ENCODE measurements at places on chromosomes 1 and 21.

DNA sequence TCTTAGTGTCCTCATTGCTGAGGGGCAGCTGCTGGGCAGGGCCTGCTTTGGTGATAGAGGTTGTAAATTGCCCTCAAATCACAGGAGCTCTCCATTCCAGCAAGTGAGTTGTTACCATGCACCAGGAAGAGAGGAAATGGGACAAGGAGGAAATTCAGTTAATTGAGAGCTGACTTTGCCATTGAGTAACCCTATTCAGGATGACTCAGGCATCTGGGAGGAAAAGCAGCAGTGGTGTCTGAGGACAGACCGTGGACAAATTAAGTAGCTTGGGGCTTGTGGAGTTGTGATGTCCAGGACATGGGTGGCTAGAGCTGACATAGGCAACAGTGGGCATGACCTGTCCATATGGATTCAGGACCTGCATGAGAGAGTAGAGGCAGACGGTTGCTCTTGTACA is 5.9 kb downstream of the ARHGEF10L start:
- DNase-seq: peak; percentile 52

GRCh38 chr1:81121306-81121705 is 679.4 kb upstream of the ADGRL2 start:
- no peak for DNase-seq

DNA sequence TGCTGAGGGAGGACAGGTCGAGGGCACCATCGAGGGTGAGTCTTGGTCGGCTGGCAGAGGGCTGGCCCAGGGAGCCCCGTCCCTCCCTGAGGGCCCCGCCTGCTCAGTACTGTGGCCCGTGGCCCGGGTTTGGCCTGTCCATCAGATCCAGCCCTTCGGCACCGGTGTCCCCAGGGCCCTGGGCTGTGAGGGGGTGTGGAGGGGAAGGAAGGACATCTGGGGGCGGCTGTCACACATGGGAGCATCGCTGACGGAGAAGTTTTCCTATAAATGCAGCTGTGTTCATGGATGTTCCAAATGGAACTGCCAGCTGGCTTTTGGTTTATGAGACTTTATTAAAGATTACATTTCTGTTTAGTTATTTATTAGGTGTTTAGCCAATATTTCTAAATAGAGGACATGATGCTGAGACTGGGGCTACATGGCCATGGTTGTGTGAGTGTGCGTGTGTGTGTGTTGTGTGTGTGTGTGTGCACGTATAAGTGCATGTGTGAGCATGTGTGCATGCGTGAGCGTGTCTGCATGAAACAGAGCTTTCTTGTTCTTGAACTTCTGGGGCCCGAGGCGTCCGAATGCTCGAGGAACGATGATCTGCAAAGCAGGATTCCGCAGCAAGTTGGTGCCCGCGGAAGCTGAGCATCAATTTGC is 54.3 kb downstream of the SLX9 start:
- no peak for DNase-seq

- DNase-seq: no peak
Measured at GRCh38 chr21:14706712-14707510, 160.8 kb upstream of the SAMSN1 start.

DNA sequence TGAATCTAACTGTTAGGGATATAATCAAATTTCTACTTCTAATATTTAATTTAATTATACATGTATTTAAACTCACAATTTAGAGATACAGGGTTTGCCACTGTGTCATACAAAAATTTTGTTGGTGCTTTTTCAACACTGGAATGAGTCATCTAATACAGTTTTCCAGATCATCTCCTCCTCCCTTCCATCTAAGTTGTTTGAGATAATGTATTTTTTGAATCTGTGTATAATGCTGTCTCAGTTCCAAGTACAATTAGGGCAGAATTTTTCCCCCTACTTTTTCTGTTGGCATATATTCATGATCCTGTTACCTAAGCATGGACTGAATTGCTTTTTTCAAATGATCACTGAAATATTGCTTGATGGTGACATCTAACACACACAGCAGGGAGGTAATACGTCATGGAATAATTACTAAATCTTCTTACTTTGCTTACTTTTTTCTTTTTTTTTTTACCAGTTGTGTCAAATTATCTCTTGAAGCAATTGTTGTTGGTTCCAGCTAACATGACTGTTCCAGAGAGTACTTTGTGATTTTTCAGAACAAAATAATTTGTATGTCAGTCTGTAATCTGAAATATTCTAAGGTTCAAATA is 146.0 kb downstream of the MAGI3 start:
- peak; percentile 60 for DNase-seq

DNA sequence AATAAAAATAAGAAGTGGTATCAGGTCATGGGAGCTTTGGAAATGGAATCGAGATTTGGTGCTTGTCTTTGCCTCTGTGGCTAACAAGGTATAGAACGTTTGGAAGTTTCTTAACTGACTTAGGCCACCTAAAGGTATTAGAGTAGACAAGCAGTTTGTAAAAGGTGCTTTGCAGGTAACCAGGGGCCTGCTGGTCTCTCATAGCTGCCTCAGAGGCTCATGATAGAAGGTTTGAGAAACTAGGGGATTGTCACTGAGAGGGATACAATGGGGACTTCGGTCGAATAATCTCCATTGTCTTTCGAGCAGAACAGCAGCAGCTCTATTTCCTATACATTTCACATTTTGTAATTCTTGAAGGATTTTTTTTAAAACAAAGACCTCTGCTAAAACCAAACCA is 37.6 kb downstream of the C21orf91 start:
- DNase-seq: no peak

GRCh38 chr1:17075470-17076255 is 21.8 kb upstream of the SDHB start:
- peak; percentile 6 for DNase-seq

DNA sequence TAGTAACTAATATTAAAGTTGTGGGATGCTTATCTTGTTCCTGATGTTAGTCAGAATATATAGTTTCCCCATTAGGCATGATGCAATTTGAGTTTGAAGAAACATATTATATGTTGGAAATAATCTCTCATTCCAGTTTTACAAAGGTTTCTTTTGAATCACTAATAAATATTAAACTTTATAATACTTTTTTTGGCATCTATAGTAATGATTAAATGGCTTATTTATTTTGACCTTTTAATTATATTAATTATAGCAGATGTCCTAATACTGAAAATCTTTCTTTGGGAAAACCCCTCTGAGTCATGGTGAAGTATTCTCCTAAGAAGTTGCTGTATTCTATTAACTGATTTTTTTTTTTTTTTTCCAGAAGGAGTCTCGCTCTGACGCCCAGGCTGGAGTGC is 28.5 kb upstream of the PTGS2 start:
- DNase-seq: no peak

DNA sequence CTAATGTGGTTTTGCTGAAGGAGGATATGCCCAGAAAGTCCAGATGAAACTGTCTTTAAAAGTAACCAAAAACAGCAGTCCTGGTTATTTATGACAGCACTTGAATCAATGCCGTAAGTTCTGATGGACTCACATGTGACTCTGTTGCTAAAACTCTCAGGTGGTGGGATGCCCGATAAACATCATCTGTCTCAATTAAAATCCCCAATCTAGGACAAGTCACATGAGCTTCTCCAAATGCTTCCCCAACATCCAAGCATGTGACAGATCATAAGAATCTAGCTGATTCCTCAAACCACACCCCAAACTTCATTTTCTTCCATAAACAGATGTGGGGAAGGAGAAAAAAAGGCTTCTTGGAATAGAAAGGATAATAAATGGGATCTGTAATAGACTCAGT is 786 bp upstream of the CTSK start:
- peak; percentile 30 for DNase-seq

- DNase-seq: peak; percentile 92
Measured at GRCh38 chr1:201170533-201171062, 16.3 kb upstream of the TMEM9 start.

DNA sequence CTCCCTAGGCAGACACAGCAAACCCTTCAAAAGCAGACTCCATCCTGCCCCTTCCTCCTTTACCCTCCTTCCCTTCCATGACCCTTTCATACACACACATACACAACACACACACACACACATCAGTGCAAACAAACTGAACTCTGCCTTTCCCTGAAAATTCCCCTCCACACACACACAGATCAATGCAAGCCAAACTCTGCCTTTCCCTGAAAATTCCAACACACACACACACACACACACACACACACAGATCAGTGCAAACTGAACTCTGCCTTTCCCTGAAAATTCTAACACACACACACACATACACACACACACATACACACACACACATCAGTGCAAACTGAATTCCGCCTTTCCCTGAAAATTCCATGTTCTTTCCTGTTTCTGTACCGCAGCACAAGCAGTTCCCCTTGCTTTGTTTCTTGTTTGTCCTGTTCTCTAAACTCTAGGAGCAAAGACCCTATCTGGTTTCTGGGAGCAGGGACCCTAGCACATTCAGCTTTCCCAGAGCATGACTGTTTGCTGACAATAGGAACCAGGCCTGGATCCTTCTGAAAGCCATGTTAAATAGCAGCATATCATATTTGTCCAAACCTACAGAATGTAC is 91.0 kb downstream of the PTPN14 start:
- no peak for DNase-seq

GRCh38 chr1:225963735-225964530 is 22.9 kb upstream of the LEFTY2 start:
- DNase-seq: no peak

GRCh38 chr1:203519053-203519840 is 25.3 kb downstream of the OPTC start:
- DNase-seq: no peak

DNA sequence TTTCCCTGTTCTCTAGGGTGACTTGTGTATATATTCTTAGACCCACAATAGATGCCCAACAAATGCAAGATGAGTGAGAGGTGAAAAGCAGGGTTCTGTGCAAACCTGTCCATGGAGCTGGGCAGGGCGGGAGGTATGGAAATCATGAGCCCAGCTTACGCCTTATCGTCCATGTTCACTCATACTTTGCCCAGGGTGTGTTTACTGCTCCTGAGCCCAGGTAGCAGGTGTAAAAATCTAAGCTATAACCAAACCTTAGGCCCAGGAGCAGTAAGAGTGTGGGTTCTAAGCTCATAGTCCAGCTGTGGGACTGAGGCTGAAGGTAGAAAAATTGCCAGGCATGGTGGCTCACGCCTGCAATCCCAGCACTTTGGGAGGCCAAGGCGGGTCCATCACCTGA is 48.1 kb downstream of the CACNA1E start:
- no peak for DNase-seq

DNA sequence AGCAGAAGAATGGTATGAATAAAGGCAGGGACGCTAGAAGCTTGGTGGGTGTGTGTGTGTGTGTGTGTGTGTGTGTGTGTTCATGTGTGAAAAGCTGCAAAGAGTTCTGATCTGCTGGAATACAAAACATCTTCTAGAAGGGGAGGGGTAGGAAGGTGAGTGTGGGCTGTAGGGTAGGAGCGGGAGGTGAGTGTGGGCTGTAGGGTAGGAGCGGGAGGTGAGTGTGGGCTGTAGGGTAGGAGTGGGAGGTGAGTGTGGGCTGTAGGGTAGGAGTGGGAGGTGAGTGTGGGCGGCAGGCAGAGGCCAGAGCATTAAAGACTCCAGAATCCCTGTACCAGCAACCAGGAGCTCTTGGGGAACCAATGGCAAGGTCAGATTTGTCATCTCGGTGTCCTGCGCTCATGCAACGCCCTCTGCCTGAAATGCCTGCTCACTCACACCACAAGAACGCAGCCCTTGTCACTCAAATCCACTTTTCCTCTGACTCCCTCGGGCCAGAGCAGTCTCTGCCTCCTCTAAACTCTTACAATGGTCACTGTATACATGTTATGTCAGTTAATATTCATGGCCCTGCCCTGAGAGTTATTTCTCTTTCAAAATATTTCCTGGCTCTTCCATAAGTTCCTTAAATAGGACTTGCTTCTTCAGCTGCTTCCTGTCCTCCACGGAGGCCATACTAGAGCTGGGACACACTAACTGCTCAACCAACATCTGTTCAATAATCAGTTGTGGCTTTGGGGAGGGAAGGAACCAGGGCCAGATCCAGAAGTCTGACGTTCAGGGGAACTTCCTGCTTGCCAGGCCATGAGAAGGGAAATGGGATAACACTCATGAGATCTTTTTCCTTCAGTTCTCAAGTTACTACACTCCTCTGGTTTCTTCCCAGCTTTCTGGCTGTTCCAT is 53.6 kb upstream of the ZNF644 start:
- no peak for DNase-seq

- DNase-seq: no peak
Measured at GRCh38 chr1:230295367-230295766, 130.8 kb downstream of the PGBD5 start.

- peak; percentile 3 for DNase-seq
Measured at GRCh38 chr1:163205513-163205912, 2.8 kb upstream of the RGS5 start.

DNA sequence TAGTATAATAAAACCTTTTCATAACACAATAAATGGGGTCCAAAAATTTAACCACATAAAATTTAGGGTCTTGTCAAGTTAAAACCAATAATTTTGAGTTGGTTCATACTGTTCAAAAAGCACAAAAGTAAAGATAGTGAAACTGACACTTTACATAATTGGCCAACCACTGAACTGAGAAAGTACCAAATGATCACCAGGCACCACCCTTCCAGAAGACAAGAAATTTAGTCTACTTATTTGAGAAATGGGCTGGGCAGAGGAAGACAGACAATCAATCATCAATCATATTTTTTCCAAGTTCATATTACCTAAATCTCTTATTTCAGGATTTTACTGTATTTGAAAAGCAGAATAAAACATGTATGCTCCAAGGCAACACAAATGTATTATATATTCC is 6.5 kb upstream of the GOLPH3L start:
- no peak for DNase-seq

- DNase-seq: no peak
Measured at GRCh38 chr1:8352886-8353785, 35.2 kb downstream of the SLC45A1 start.

DNA sequence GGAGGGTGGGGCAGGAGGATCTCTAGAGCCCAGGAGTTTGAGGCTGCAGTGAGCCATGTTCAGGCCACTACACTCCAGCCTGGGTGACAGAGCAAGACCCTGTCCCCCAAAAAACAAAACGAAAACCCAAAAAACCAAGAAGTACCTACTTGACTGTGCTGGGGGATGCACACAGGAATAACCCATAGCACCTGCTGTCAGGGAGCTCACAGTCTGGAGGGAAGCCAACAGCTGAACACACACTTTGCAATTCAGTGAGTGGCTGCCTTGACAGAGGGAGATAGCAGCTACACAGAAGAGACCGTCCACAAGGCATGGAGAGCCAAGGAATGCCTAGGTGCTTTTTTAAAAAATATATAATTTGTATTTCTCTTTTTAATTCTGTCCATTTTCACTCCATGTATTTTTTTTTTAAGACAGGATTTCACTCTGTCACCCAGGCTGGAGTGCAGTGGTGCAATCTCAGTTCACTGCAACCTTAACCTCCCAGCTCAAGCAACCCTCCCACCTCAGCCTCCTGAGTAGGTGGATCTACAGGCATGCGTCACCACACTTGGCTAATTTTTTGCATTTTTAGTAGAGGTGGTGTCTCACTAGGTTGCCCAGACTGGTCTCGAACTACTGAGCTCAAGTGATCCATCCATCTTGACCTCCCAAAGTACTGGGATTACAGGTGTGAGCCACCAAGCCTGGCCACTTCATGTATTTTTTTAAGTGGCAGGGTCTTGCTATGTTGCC is 68.7 kb downstream of the NID1 start:
- DNase-seq: no peak

DNA sequence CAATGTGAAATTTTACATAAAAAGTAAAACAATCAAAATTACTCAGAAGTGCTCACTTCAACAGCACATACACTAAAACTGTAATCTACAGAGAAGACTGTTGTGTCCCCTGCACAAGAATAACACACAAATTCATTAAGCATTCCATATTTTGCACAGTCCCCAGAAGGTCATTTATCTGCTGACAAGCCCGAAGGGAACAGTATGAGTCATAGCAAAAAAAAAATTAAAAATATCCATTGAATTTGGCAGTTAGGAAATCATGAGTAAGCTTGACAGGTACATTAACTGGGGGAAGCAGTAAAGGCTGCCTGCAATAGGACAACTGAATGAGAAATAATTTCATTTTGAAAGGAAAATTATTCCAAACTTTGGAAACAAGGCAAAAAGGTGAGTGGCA is 3.3 kb upstream of the CACYBP start:
- DNase-seq: peak; percentile 19
